ELR (cell line): ENCODE measurements at places on chromosomes 13 and 19.

DNA sequence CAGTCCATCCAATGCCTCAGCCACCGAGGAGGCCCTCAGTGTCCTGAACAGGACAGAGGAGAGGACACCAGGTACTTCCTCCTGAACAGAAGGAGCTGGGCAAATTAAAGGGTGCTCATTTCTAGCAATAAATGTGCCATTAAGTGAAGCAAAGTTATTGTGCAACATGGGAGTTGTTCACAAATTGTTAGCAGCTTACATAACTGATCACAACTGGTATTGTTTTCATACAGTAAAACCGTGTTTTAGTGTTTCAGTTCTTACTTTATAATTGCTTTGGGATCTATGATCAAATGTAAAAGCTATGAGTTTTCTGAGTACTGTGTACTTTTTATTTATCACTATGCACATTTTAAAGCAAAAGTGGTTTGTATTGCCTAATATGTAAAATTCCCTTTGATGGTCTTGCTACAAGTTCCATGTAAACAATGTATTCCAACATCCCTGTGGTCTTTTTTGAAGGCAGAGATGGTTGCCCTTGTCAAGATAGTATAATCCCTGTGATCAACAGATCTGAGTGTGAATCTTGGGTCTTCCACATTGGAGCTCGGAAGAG is 263.1 kb downstream of the FGF14 start:
- DNase-seq, result no peak

DNA sequence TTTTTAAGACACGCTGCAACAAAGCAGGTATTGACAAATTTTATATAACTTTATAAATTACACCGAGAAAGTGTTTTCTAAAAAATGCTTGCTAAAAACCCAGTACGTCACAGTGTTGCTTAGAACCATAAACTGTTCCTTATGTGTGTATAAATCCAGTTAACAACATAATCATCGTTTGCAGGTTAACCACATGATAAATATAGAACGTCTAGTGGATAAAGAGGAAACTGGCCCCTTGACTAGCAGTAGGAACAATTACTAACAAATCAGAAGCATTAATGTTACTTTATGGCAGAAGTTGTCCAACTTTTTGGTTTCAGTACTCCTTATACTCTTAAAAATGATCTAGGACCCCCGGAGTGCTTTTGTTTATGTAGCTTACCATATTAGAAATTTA is 1.2 kb downstream of the BRCA2 start:
- peak; percentile 13 for DNase-seq

GRCh38 chr13:40377783-40378182 is 288.7 kb downstream of the FOXO1 start:
- DNase-seq, result peak; percentile 7

DNA sequence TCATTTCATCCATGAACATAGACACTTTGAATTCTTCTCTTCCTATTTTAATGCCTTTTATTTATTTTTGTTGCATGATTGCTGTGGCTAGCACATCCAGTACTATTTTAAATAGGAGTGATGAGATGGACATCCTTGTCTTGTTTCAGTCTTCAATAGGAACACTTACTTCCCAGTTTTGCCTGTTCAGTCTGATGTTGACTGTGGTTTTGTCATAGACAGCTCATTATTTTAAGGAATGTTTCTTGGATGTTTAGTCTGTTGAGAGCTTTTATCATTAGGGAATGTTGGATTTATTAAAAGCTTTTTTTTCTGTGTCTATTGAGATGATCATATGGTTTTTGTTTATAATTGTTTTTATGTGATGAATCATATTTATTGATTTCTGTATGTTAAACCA is 586.6 kb downstream of the SLITRK1 start:
- no peak for DNase-seq

DNA sequence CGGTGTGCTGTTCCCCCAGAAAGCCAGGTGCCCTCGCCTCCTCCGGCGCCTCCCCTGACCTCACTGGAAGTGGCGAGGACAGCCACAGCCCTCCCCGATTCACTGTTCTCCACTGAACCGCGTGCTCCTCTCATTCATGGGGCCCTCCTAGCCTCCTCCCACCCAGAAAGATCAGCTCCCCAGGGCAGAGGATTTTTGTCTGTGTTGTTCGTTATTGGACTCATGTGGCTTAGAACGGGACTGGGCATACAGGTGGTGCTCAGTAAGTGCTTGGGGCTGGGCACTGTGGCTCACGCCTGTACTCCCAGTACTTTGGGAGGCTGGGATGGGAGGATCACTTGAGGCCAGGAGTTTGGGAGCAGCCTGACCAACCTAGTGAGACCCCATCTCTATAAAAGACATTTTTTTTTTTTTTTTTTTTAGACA is 3.8 kb downstream of the PRTN3 start:
- DNase-seq, result no peak

- DNase-seq, result no peak
These were observed 138.6 kb upstream of the GPR12 start for GRCh38 chr13:26899202-26899601.

- no peak for DNase-seq
These were observed 104.9 kb downstream of the HSPH1 start for GRCh38 chr13:31056644-31057271.
